Effector memory CD8-positive, alpha-beta T cell (primary cell): ENCODE measurements at places on chromosomes 2 and 18.

GRCh38 chr2:108910541-108911396 lies 78.3 kb downstream of the EDAR start:
- DNase-seq = no peak

GRCh38 chr2:216830346-216830745 lies 29.5 kb downstream of the TNP1 start:
- DNase-seq = no peak

DNA sequence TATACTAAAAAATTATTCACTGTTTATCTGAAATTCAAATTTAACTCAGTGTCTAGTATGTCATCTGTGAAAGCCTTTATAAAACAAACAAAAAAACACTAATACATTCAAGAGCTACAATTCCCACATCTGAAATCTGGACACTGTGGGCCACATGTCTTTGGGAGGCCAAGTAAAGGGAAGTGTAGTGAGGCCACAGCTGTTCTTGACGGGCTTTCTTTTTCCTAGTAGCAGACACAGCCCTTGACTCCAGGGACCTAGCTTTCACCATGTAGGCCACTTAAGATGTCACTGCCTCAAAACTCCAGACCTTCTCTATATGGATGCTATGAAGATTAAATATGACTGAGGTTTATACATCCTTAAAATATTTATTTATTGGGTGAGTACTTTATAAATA lies 91.1 kb downstream of the RBMS1 start:
- no peak for DNase-seq

- no peak for DNase-seq
Measured at GRCh38 chr2:64054161-64054915, 35.1 kb upstream of the VPS54 start.

DNA sequence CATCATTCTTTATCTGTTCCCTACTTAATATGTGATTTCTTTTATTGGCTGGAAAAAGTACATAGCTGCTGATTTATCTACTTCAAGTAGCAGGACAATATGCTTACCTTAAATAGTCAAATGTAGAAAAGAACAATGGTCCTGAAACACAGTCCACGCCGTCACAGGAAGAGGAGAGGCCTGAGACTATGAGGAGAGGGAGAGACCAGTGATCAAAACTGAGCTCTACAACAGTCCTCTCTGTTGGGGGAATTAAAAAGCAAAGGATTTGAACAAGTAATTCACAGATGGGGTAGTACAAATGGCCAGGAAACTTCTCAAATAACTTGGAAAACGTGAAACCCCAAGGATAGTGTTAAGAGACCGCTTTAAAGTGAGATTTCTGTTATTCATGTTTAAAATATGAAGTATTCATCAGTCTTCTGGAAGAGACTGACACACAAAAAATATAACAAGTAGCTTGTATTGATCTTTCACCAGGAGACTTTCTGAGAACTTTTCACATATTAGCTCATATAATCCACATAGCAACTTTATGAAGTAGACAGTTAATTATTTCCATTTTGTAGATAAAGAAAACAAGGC lies 20.2 kb downstream of the SCYGR8 start:
- DNase-seq = no peak

GRCh38 chr2:241901018-241901380 lies 31.5 kb downstream of the RTP5 start:
- DNase-seq = no peak

- no peak for DNase-seq
Measured at GRCh38 chr18:41992703-41993102, 37.7 kb downstream of the PIK3C3 start.

DNA sequence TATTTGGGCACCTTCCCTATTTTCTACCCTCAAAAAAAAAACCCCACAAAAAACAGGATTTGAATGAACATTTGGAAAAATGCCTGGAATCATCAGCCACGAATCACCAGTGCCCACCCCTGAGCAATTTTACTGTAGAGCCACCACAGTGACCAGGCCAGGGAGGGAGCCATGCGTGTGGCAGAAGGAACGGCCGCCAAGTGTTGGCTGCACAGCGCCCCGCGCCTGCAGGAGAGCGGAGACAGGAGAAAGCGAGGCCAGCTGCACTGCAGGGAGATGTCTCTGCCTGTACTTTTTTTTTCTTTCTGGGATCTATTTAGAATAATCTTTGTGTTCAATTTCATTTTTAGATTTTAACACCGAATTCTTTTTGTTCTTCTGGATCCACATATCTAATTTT lies 269.3 kb upstream of the RAB12 start:
- DNase-seq = no peak

DNA sequence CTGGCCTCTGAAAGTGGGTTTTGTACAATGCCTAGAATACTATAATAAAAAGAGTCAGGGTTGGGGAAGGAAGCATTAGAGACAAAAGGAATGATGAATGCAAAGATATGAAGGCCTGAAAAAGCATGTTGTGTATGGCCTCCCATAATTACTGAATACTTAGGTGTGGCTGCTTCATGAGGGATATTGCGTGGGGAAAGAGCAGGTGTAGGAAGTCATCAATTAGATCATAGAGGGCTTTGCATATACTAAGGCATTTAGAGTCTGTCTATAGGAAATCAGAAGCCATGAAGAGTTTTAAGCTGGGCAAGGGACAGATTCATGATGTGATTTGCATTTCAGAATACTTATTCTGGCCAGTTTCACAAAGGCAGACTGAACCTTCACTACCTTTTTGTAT lies 48.2 kb downstream of the NCOA1 start:
- no peak for DNase-seq

GRCh38 chr2:129913695-129914495 lies 65.6 kb upstream of the RAB6C start:
- no peak for DNase-seq

- DNase-seq = no peak
Measured at GRCh38 chr2:105087273-105087672, 49.4 kb downstream of the MRPS9 start.

DNA sequence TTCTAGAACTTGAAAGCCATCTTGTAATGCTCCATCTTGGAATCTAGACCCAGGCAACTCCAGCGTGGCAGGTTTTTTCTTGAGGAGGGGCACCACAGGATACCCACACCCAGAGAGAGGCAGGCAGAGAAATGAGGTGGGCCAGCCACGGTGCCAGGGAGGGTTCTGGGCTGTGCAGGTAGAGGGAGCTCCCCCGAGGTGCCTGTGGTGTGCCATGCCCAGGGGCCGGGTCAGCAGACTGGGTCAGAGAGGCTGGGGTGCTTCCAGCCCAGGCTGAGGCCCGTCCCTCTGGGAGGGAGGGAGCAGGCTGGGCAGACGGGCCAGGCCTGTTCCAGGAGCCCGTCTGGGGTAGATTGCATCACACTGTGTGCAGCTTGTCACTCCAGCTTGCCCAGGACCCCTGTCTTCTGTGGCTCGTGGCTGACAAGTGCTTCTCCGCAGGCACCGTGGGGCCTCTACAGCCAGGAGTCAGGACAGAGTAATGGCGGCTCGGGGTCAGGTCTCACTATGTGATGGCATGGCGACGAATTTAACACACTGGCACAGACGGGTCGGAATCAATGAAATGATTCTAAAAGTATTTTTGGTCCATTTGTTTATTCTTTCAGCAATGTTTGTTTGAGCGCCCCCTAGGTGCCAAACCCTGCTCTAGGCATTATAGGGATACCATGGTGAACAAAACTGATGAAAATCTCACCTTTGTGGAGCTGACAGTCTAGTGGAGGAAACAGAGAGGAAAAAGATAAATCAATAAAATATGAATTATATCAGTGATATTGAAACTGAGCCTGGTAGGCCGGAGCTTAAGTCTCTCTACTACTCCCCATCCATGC lies 144.0 kb downstream of the ACOXL start:
- no peak for DNase-seq

- no peak for DNase-seq
Measured at GRCh38 chr2:23475473-23475872, 90.5 kb downstream of the KLHL29 start.

DNA sequence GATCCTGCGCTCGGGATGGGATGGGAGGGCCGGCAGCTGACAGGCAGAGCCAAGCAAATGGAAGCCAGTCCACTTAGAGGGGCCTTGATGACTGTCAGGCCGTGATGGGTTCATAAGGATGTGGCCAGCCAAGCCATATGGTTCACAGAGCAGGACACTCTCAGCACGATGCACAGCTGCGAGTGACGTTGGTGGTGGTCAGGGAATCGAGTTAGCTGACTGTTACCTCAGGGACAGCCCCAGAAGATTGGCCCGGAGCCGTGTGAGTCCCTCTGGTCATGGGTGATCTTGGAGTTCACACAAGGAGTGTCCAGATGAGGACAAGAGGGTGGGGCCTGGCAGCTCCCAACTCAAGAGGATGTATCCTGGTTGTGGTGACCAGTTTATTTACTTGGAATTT lies 70.2 kb downstream of the TPGS2 start:
- DNase-seq = no peak

- DNase-seq = no peak
Measured at GRCh38 chr2:101837354-101837753, 139.8 kb downstream of the MAP4K4 start.

DNA sequence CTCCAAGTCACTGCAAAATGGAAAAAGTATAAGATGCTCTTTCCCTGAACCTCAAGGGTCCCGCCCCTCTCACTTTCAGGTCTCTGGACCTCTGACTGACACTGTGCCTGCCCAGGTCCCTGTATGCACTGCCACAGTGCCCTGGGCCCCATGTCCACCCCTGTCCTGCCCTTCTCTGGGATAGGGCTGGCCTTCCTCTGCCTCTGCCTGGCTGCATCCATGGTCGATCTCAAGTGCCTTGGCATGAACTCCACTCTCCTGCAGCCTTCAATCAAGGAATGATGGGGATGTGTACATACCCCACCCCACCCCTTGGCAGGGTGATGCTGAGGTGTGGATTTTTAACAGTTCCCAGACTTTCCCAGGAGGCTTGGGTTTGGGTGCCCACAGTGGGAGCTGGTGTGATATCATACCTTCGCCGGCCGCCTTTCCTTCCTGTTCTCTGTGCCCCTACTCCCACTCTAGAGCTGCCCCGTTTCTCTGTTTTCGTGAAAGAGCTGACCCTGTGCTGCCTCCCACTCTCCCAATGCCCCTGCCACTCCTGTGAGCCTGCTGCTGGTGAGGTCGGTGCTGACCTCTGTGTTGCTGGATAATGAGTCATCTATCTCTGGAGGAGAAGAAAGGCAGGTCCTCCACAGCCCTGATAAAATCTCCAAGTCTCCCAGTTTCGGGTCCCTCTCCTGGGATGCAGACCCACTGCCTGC lies 18.9 kb downstream of the PTPN18 start:
- DNase-seq = no peak

DNA sequence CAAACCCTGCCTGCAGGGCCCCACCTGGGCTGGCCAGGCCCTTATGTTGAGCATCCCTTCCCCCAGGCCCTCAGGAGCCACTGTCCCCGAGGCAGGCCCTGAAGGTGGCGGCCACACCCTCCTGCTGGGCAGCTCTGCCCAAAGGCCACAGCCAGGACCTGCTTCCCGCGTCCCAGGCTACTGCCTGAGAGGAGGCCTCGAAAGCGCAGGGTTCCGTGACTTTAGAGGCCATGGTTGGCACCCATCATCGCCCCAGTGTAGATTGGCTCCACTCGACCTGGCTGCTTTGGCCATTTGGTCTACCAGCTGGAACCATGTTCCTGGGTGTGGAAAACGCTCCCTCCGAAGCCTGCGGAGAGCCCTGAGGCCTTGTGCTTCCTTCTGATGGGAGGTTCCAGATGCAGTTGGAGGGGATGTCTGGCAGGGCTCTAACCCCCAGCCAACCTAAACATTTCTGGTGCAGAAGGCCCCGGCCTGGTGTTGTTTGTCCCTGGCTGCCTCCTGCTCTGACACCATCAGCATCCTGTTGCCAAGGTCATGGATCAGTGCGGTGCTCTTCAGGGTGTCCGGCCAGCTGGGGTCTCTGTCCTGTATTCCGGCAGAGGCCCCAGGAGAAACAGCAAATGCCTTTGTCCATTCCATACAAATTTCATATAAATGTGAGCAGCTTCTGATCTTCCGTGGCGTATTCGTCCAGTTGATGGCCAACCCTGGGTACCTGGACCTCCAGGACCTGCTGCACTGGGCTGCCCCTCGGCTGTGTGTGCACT lies 14.7 kb downstream of the CAPN10 start:
- DNase-seq = no peak

DNA sequence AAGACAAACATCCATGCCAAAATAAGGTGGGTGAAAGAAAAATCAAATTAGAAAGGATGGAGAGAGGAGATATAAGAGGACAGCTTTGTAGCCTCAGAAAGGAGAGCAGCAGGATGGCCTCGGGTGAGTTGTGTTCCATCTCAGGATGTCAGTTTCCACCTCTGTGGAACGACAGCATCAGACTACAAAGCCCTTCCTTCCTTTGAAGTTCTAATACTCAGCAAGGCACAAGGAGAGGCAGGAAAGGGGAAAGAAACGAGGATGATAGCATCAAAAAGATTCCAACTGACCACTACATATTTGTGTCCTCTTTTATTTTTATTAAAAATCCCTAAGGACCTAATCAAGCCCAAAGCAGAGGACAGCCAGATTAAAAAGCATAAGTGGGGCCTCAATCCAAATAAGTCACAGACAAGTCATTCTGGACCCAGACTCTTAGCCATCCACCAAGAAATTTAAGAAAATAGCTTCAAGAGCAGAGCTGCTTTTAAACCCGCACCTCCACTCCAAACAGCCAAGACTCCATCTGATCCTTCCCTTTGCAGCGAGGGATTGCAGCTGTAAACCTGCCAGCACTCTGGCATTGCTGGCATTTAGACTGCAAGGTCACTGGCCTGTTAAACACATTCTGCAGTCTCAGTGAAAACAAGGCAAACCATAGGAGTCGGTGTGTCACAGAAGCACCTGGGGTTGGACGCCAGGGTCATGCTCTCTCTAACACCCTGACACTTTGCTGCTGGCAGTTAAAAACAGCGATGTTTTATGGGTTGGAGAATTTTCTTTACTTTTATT lies 314.5 kb upstream of the CHAC2 start:
- DNase-seq = no peak

- DNase-seq = no peak
Measured at GRCh38 chr2:231174211-231174651, 24.2 kb upstream of the ARMC9 start.

DNA sequence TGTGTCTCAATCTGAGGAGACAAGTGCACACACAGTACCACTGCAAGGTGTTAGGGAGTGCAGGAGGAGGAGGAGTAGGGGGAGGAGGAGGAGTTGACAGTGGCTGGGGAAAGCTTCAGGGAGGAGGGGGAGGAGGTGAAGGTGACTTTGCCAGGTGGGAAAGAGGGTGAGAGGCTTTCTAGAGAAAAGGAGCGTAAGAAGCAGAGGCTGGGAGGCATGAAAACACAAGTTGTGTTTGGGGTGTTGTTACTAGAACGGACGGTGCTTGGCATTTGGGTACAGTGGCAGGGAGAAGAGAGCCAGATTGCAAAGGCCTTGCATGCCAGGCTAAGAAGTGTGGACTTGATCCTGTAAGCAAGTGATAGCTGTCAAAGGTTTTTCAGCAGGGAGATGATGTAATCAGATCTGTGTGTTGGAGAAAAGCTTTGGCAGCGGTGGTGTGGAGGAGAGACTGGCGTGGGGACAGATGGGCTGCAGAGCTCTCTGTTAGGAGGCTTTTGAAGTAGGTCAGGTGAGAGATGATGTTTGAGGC lies 16.2 kb downstream of the TANC1 start:
- DNase-seq = no peak

GRCh38 chr2:6577960-6578359 lies 287.7 kb downstream of the CMPK2 start:
- no peak for DNase-seq

GRCh38 chr18:63975628-63976027 lies 5.7 kb downstream of the SERPINB8 start:
- no peak for DNase-seq
